ENCODE measurements at places on chromosomes 6 and 20.

DNA sequence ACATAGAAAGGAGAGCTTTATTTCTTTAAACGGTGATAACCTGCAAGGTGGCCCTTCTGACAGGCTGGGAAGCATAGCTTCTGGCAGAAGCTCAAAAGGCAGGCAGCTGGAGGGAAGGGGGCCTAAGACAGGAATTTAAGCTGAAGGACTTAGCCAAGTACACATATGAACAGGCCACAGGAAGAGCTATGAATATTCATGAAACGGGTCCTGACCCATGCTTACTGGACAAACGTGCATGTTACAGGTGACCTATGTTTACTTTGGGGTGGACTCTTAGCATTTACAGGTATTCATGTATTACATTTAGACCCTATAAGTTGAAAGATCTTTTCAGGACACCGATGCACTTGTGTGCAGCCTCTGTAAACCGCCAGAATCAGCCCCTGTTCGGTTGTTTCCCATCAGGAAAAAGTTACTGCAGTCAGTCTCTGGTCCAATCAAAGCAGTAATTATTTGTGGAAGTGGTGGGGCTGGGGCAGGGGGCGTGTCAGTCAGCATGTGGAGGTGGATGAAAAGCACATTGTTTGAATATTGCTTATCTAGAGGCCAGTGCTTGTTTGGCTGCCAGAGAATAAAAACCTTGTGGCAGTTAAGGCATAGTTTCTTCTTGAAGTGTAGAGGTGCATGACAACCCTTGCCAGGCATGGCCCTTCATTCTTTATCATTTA is 2.9 kb upstream of the GZF1 start:
- DNase-seq: no peak

GRCh38 chr6:12369781-12370262 is 79.7 kb downstream of the EDN1 start:
- peak; percentile 68 for DNase-seq

- no peak for DNase-seq
These were observed 18.1 kb upstream of the SFT2D1 start for GRCh38 chr6:166360243-166361076.

- DNase-seq: no peak
These were observed 77.6 kb upstream of the STXBP5 start for GRCh38 chr6:147126618-147127022.

- DNase-seq: peak; percentile 70
These were observed 8.2 kb upstream of the CEP250 start for GRCh38 chr20:35447082-35447789.

- no peak for DNase-seq
These were observed 8.4 kb upstream of the STK35 start for GRCh38 chr20:2093159-2093781.

DNA sequence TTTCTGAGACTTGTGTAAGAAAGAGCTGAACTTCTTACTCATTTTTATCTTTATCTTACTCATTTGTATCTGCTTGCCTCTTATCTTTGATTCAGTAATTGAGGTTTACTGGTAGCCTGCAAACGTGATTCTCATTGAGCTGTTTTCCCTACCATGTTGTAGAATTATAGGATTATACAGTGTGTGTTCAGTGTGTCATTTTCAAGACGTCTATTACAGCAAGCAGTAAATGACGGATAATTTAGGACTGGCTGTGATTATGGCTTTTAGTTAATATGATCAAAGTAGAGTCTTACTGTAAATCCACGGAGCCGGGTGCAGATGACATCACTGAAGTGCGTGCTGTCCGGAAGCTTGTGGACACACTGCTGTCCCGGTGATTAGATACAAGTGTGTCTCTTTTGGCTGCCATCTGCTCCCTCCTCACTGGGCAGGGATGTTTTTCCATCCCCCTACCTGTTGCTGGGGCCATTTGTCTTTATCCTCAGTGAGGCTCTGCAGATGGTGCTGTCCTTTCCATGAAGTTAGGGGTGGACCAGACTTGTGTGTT is 6.0 kb downstream of the NELFCD start:
- DNase-seq: no peak

GRCh38 chr6:133632206-133632605 is 256.7 kb upstream of the TCF21 start:
- no peak for DNase-seq

DNA sequence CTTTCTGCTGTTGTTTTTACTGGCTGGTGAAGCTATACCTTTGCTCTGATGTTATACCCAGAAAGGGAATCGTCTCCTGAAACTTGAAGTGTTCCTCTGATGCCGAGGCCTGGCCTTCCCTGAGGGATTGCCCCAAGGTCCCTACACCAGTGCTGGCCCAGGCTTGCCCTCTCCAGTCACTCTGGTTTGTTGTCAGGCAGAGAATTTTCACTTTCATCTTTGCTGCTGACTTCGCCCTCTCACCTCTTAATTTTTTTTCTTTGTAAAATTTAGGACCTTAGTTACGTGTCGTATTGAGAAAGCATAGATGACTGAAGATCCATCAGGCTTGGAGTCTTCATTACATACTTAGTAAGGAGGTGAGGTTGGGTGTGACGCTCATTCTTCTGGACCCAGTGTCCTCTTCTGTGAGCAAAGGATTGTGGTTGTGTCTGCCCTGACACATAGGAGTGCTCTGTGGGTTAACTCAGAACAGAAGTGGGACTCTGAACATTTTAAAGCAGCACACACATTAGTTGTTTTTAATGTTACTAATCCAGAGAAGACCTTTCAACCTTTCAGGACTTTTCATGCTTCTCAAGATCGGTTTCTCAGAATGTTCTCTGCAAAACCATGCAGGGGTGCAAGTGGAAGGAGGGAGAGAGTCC is 45.4 kb downstream of the TULP4 start:
- no peak for DNase-seq

DNA sequence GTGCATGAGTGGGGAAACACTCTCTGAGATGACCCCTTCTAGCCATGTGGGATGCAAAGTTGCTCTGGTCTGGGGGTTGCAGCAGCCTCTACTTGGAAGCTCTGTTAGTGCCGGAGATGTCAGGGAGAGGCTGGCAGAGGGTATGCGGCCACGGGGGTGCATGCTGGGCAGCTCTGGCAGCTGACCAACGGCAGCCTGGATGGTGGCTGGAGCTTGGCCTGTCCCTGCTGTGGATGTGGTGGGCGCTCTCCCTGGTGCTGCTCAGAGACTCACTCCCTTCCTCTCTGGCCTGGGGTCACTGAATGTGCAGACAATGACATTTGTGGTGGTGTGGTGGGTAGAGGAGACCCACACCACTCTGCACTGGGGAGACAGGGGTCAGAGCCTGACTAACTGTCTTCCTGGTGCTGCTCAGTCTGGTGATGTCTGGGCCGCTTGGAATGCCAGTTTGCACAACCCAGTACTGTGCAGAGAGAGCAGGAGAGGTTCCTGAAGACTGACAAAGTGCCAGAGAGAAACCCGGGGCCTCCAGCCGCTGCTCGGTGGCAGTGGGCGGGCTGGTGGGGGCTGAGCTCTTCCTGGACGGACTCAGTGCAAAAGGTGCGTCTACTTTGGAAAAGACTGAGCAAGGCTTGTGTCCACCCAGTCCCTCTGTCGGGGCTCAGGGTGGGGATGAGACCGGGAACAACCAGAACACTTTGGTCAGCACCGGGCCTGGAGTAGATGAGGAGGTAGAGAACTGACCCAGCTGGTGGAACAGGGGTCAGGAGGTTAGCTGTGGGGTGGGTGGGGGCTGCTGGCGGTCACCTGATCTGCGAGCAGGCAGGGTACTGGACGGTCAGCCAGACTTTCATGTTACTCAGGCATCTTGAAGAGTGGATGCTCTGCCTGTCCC is 2.7 kb downstream of the MYT1 start:
- DNase-seq: no peak

DNA sequence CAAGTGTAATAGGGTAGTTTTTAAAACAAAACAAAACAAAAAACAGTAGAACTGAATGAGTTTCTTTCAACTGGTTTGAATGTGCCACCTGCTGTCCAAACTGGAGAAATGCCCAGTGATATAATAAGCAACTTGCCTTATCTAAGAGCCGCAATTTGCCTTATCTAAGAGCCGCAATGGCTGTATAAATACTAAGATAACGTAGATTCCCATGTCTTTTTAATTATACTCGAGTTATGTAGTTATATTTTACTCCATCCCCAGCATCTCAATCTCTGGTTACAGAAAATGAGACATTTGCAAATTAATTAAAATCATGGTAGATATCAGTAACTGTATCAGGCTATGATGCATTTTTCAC is 67.2 kb downstream of the RPP40 start:
- DNase-seq: no peak

DNA sequence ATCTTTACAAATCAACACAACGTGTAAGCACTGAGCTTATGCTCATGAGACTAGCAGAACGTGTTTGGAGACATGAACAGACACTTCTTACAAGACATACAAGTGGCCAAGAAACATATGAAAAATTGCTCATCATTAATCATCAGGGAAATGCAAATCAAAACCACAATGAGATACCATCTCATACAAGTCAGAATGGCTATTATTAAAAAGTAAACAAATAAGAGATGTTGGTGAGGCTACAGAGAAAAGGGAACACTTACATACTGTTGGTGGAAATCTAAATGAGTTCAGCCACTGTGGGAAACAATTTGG is 327.9 kb upstream of the SOX4 start:
- no peak for DNase-seq

- DNase-seq: no peak
These were observed 607.4 kb downstream of the HACE1 start for GRCh38 chr6:104252276-104252675.

- no peak for DNase-seq
These were observed 102.0 kb upstream of the LRFN2 start for GRCh38 chr6:40689185-40689584.
